ENCODE measurements at places on chromosomes 3 and 15.

GRCh38 chr3:108524537-108524936 is 14.1 kb upstream of the MYH15 start:
- no peak for DNase-seq

- no peak for DNase-seq
Observed at GRCh38 chr15:84975871-84976351, 5.7 kb upstream of the PDE8A start.

GRCh38 chr3:28916713-28917499 is 364.0 kb upstream of the RBMS3 start:
- DNase-seq: no peak

DNA sequence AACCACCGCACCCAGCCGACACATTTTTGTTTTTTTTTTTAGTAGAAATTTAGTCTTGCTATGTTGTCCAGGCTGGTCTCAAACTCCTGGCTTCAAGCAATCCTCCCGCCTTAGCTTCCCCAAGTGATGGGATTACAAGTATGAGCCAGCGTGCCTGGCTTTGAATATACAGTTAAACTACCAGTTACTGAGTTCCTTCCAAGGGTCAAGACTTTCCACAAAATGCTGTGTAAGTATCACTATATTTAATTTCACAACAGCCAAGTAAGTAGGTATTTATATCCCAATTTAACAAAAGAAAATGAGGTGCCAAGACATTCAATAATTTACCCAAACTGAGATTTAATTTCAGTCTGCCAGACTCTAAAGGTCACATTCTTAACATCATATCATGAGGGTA is 181.3 kb upstream of the TMC3 start:
- DNase-seq: no peak

- DNase-seq: no peak
Observed at GRCh38 chr3:106421909-106422308, 553.1 kb upstream of the CBLB start.

GRCh38 chr3:49461443-49462171 is 8.5 kb upstream of the DAG1 start:
- no peak for DNase-seq

- no peak for DNase-seq
Observed at GRCh38 chr15:100856867-100857266, 22.8 kb upstream of the ALDH1A3 start.

- DNase-seq: no peak
Observed at GRCh38 chr15:60795471-60795870, 316.5 kb upstream of the ICE2 start.

DNA sequence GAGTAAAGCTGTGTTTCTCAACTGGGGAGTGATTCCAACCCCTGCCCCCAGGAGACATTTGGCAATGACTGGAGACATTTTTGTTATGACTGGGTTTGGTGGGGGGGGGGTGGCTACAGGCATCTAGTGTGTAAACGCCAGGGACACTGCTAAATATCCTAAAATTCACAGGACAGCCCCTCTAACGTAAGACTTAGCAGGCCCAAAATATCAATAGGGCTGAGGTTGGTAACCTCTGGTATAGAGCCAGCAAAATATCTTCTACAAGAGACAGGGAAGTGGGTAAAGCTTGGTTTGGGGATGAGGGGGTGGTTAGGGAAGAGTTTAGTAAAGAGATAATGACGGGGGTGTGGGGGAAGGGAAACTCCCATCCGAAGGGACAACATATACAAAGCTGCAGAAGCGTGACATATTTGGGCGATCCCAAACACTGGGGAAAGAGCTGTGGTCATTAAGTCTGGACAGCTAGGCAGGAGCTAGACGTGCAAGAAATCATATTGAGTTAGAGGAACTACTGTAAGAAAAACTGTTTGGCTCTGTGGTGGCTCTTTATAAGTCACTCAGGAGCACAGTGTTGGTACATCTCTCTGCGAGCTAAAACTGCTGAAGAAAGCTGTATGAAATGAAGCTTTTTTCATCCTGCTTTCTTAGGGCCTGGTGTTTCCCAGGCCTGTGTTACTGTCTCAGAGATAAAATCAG is 697 bp upstream of the TRIM69 start:
- DNase-seq: no peak

DNA sequence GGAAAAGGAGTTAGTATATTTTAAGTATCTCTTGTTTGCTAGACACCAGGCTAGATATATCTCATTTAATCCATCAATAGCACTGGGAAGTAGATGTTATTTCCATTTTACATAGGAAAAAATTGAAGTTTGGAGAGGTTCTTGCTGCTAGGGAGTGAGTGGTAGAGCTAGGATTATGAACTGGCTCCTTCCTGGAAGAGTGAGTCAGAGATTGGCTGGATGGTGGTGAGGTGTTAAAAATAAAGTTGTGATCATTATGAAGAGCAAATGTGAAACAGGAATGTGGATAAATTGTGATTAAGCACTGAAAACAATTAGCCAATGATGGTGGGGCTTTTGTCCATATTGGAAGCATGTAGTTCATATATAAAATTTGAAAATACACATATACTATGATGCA is 234.2 kb downstream of the WNT5A start:
- DNase-seq: no peak

DNA sequence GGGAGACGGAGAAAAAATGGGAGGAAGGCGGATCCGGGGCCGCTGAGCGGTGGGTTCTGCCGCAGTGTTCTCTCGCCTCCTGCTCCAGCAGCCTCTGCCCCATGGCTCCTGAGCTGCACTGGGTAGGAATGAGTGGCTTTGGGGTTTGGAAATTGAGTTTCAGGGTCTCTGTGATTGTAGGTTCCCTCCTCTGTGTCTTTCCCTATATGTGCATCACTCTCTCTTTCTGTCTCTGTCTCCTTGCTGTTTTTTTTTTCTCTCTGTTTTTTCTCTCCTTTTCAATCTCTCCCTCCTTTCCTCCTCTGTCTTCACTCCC is 1.9 kb downstream of the GRM7 start:
- DNase-seq: no peak

DNA sequence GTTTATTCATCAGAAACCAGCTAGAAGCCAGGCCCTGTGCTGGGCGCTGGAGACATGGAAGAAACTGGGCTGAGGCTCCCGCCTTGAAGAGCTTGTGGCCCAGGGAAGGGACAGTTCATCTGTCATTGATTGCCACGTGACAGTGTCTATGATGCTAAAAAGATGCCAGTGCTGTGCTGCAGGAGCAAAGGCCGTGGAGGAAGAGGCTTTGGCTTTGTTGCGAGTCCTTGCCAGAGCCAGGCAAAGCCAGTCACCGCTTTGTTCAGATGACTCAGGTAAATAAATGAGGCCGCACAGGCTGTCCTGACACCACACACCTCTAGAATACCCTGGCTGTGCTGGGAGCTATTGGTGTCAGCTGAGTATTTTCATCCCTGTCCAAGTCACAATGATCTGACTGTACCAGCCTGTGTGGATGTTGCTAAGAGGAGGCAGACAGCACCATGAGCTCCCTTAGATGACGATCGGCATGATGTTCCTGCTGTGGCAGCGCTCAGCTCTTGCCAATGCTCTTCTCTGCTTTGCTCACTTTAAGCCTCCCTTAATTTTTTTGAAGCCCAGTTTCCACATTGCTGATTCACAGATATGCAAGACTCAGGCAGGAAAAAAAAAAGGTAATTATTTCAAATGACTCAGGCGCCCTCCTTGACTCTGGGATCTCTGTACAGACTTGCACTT is 77.5 kb downstream of the CCNL1 start:
- DNase-seq: no peak

GRCh38 chr15:34600923-34601322 is 17.5 kb upstream of the GOLGA8B start:
- DNase-seq: no peak

GRCh38 chr3:134901461-134901860 is 106.4 kb downstream of the EPHB1 start:
- DNase-seq: no peak

- DNase-seq: no peak
Observed at GRCh38 chr3:160796813-160797164, 40.8 kb downstream of the PPM1L start.

DNA sequence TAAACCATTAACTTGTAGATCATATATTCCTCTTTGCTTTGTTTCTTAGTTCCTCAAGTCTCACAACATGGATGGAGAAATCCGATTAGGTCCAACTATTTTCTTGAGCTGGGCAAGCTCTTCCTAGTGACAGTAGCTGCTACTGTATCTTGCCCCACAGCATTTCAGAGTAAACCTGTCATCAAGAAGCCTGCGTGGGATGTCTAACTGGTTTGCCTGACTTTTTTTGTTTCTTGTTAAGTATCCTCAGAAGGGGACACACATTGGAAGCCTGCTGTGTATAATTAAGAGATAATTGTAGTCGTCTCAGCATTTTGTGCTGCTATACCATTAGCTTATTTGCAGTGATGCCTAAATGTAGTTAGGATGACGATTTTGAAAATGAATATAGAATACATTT is 29.3 kb upstream of the STT3B start:
- no peak for DNase-seq

DNA sequence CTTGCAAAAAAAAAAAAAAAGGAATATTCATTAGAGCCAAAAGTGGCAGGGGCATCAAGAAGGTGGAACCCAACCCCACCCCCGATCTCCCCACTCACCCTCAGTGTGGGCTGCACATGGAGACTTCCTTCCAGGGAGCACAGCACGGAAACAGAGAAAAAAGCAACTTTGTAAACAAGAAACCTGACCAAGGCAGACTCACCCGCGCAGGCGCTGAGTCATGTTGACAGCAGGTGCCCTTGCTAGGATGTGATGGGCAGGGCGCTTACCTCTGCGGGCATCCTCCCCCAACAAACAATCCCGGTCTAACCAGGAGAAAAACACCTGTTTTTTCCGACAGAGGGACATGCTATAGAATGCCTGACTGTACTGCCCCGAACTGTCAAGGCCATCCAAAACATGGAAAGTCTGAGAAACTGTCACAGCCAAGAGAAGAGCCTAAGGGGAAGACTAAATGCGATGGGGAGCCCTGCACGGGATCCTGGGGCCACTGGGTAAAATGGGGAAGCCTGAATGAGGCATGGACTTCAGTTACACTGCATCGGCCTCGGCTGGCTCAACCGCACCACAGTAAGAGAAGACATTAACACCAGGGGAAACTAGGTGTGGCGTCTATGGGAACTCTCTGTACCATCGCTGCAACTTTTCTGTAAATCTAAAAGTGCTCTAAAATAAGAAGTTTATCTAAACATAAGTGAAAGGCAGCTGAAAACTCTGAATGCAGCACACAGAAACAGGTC is 66.7 kb upstream of the GATA2 start:
- no peak for DNase-seq

- no peak for DNase-seq
Observed at GRCh38 chr15:77731067-77731466, 98.4 kb upstream of the LINGO1 start.

DNA sequence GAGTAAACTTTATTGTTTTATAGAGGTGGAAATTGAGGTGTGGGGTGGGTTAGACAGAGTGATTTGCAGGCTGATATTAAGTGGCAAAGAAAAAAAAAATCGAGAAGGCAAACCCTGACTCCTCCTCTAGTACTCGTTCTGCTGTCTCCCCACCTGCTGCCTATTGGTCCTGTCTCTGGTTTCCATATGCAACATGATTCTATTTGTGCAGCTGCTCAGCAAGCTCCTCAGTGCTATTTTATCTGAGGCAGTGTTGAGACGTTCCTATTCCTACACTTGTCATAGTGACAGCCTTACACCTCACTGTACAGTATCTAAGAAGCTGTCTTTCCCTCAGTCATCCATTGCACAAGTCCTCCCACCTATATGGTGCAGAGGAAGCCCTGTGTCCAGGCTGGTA is 45.1 kb downstream of the RSL24D1 start:
- DNase-seq: no peak

GRCh38 chr3:156761007-156761406 is 65.1 kb upstream of the LEKR1 start:
- DNase-seq: no peak

DNA sequence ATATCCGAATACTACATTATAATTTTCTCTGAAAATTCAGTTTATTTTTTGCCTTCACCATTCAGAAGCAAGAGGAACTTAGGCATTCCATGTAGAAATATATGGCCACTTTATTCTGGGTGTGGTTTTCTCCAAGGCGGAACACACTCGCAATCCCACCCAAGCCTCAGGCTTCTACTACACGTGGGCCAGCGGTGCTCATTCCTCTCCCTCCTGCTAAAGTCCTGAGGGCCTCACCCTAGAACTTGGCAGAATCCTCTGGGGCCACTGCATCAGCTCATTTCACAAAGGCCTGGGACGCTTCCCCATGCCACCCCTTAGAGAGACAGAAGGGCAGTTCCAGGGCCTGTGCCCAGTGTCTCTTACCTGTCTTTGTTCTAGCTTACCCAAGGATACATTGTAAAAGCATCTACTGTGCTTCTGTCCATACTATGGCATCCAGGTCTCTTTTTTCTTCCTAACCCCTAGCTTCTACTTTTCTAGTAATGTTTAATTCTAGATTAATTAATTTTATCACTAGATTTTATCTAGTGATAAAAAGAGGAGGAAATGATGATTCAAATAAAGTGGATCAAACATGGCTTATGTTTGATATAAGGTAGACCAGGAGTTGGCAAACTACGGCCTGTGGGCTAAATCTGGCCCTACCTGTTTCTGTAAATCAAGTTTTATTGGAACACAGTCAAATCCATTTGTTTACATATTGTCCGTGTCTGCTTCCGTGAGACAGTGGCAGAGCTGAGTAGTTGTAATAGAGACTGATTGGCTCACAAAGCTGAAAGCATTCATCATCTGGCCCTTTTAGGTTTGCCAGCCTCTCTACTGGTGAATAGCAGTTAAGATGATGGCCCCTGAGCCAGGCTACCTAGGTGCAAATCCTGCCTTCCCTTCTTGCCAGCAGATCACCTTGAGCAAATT is 29.8 kb downstream of the LARS2 start:
- no peak for DNase-seq

GRCh38 chr3:63405882-63406281 is 127.8 kb downstream of the SYNPR start:
- DNase-seq: no peak

GRCh38 chr3:194928831-194929577 is 243.3 kb downstream of the FAM43A start:
- DNase-seq: no peak

DNA sequence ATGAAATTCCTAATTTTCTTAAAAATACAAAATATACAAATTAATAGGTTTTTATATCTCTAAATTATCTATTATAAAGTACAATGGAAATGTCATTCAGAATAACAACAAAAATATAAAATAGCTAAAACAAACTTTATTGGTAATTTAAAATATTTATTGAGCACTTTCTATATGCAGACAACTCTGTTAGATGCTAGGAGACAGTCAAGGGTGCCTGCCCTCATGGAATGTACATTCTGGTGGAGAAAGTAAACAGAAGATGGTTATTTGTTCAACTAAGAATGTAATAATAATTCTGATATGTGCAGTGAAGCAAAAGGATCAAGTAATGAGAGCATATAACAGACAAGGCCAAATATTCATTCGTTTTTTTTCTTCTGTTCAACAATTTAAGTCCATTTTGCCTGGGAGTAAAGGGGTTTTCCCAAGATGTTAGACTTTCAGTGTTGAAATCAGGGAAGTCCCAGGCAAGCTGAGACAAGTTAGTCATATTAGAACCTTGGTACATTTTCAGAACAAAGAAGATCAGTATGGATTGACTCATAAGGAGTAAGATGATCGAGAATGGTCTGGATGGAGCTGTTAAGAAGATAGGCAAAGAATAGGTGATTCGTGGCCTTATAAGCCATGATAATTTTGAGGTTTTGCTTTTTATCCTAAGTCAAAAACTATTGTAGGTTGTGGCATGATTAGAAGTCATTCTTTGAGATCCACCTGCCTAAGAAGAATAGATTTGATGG is 150.2 kb upstream of the MLF1 start:
- no peak for DNase-seq
